ENCODE measurements at places on chromosomes 6 and 20.

- no peak for DNase-seq
Measured at GRCh38 chr6:30441171-30441570, 48.1 kb upstream of the HLA-E start.

- peak; percentile 2 for DNase-seq
Measured at GRCh38 chr20:4449957-4450715, 271.6 kb upstream of the PRND start.

DNA sequence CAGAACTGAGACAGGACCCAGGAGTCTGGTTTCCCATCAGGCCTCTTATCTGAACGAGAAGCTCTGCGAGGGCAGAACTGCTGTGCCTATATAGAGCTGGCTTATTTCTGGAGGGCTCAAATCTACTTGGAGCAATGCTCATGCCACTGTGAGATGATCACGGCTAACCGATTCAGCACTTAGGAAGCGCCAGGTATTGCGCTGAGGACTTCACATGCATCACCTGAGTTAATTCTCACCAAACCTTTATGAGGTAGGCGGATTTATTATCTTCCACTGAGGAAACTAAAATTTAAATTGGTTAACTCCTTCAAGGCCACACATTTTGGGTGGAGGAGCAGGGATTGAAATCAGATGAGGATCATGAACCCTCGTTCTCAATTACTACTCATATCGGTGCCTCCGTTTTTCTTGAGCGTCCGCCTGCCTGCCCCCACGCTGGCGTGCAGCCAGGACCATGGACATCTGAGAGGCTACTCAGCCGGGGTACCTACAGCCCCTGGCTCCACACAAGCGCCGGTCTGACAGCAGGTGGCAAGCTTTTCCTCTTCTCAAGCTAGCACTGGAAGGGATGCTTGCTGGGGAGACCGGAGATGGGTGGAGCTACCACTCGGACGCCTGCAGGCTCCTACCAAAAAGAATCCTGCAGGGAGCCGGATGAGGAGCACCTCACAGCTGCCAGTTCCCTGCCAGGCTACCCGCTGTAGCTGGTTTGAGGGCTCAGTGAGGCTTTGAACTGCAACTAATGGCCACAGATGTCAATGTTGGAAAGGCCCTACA, 1.0 kb upstream of the PCIF1 start:
- DNase-seq: peak; percentile 77

DNA sequence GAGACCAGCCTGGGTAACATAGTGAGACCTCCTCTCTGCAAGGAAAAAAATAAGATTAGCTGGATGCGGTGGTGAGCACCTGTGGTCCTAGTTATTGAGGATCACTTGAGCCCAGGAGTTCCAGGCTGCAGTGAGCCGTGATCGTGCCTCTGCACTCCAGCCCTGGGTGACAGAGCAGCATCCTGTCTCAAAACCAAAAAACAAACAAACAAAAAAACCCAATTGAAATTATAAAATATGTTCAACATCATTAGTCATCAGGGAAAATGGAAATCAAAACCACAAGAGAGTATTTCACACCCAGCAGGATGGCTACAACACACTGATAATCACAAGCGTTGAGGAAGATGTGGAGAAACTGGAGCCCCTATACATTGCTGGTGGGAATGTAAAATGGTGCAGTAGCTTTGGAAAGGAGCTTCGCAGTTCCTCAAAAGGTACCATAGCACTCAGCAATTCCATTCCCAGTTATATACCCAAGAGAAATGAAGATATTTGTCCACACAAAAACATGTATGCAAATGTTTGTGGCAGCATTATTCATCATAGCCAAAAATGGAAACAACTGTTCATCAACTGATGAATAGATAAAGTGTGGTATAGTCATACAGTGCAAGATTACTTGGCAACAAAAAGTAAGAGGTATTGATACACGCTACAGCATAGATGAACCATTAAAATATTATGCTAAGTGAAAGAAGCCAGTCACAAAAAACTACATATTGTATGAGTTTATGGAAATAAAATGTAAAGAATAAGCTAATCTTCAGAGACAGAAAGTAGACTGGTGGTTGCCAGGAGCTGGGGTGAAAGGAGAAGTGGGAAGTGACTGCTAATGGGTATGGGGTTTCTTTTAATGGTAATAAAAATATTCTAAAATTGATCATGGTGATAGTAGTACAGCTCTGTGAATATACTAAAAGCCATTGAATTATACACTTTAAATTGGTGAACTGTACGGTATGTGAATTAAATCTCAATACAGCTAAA, 38.7 kb upstream of the RIPOR2 start:
- DNase-seq: no peak

DNA sequence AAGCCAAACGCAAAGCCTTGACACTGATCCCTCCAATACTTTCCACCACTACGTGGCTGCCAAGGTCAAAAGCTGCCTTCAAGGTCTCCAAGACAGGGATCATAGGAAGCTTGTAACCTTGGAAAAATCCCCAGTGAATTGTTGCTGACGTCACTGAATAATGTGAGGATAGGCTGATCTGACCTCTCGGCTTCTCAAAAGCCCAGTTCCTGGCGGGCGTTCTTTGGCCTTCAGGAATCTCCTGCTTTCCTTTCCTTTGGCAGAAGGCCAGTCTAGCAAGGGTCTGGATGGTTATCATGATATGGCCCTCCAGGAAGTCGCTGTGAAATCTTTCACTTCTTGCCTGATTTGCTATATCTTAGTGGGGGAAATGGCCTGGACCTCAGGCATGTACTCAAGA, 61.4 kb upstream of the TNFAIP3 start:
- DNase-seq: no peak

DNA sequence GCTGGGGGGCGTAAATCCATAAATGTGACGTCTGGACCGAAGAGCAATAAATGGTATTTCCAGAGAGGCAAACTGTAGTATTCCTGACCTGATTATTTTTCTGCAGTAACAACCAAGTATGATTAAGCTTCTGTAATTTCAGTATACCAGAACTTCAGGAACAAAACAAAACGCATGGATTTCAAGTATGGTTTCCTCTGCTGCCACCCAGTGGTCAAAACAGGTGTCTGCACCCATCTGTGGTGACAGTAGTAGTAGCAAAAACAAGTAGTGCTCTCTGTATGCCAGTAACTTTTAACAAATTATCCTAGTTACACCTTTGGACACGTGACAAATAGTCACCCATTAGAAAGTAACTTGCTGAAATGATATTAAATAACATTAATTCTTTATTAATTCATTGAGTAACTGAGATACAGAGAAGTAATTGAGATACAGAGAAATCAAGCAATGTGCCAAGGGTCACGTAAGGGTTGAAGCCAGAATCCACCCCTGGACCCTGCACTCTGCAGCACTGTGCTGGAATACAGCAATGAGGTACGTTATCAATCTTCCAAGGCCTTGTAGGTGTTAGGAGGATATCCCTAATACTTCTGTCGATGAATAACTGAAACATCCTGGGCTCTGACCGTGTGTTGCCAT, 7.9 kb downstream of the CALHM4 start:
- DNase-seq: peak; percentile 87

- no peak for DNase-seq
Measured at GRCh38 chr6:170262489-170263088, 28.3 kb downstream of the DLL1 start.

All from Kasumi-1 (cell line).